ENCODE measurements at places on chromosomes 4 and X.

GRCh38 chr4:30939069-30939468, 218.9 kb downstream of the PCDH7 start:
- no peak for DNase-seq

GRCh38 chr4:165678236-165678935, 194.7 kb upstream of the TLL1 start:
- DNase-seq = no peak

DNA sequence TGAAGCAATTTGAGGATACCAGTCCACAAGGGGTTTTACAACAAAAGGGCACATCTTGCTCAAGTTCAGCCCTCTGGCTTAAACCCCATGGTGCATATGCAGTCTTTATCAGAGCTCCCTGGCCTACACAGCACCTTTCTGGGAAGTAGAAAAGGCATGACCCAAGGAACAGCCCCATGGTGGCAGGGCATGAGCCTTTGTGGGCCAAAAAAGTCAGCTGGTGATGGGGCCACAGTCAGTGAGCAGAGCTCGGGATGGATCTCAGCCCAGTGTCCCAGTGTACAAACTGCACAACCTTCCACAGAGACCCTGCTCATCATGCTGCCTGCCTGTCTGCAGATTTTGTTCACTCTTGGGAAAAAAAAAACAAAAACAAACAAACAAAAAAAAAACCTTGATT, 22.3 kb upstream of the TMEM165 start:
- DNase-seq = no peak

DNA sequence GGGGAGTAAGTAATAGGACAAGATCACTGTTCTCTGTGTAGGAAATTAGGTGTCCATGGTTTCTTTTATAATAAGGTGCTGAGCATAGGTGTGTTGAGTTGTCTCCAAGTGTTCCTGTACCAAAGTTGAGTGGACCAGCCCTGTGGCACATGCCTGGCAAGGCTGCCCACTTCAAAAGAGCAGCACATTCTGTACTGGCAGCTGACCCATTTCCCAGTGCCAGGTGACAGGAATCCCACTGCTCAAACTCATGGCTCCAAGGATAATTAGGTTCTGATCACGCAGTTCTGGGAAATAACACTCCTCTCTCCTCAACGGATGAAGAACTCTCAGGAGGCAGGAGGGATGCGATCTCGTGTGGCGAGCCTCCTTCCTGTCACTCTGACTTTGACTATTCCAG, 12.8 kb upstream of the LGI2 start:
- DNase-seq = no peak

GRCh38 chrX:148658115-148658730, 157.8 kb downstream of the AFF2 start:
- no peak for DNase-seq

GRCh38 chr4:8840006-8840793, 31.4 kb downstream of the HMX1 start:
- DNase-seq = no peak
